Activated CD8-positive, alpha-beta memory T cell treated with anti-CD3 and anti-CD28 coated beads for 4 hours (primary cell): ENCODE measurements at places on chromosomes 16 and 17.

GRCh38 chr16:22425036-22425801 is 50.8 kb upstream of the CDR2 start:
- no peak for DNase-seq

DNA sequence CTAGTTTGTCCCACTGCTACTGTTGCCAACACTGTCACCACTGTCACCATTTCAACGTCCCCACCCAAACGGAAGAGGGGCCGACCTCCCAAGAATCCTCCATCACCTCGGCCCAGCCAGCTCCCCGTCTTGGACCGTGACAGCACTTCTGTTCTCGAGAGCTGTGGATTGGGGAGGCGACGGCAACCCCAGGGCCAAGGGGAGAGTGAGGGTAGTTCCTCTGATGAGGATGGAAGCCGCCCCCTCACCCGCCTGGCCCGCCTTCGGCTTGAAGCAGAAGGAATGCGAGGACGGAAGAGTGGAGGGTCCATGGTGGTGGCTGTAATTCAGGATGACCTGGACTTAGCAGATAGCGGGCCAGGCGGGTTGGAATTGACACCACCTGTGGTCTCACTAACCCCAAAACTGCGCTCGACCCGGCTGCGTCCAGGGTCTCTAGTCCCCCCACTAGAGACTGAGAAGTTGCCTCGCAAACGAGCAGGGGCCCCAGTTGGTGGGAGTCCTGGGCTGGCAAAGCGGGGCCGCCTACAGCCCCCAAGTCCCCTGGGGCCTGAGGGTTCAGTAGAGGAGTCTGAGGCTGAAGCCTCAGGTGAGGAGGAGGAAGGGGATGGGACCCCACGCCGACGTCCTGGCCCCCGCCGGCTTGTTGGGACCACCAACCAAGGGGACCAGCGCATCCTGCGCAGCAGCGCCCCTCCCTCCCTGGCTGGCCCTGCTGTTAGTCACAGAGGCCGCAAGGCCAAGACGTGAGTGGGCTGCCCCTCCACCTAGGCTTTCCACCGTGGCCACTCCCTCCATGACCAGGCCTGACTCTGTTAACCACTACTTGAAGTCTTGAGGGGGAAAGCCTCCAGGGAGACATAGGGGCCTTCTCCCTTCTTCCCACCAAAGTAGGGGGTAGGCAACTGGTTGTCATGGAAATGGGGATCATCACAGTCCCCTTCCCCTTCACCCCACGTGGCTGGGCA is 9.0 kb upstream of the PHKG2 start:
- no peak for DNase-seq

DNA sequence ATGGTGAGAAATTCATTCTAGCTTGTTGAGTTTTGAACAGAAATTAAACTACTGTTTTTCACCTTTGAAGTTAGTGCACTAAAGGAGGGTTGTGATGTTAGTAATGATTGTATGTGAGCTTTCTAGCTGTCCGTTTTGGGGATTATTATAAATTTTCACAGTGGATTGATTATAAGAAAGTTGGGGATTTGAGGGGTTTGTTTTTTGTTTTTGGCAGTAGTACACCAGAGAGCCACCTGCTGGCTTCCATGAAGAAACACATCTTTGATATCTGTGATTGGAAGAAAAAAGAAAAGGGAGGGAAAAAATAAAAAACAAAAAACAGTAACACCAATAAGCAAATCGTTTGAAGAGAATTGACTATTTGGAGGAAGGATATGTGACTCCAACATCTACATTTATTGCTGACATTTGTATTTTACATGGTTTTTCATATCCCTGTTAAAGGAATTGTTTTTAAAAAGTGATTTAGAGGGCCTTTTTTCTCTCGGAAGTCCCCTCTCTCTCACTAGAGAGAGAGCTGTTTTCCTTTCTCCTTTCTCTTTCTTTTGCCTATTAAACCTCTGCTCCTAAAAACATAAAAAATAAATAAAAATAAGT is 1469.5 kb upstream of the GOT2 start:
- DNase-seq: no peak

GRCh38 chr16:48901712-48902374 is 291.9 kb upstream of the N4BP1 start:
- DNase-seq: no peak

DNA sequence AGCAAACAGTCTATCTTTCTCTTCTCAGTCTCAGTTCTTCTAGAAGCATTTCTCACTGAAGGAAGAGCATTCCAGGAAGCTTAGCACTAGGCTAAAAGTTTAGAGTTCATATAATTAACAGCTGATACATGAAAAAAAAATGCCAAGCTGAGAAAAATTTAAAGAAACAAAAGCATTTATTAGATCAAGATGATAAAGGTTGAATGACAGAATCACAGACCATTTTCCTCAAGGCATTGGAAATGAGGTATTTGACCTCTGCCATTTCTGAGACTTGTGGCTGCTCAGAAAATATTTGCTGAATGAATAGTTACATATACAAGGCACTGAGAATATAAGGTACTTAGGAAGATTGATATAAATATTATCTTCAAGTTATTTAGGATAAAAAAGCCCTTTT is 901.6 kb upstream of the GOT2 start:
- no peak for DNase-seq

DNA sequence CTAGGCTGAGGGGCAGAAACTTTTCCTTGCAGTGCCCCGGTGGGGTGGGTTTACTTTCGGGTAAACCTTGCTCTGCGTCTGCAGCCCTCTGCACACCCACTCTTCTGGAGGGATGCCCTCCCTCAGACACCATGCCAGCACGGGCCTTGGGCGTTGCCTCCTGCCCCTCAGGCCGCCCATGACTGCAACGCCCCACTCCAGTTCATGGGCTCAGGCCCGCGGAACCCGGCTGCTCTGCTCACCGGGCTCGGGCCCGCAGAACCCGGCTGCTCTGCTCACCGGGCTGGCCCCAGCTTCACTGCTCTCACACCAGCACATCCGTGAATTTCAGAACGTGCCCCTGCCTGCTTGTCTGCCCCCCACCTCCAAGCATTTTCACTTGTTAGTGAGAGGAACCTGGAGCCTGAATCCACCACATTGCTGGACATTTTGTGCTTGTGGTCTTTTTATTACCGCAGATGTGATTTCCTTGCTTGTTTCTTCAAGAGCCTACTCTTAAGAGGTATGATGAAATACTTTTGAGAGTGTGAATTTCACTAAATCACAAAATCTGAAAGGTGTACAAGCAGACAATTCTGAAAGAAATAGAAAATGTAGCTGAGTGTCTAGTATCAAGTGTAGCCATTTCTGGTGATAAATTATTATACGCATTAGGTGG is 130.9 kb downstream of the RPTOR start:
- DNase-seq: no peak
